Activated B cell treated with CpG ODN at 0.5 μM for 24 hours (primary cell): ENCODE measurements at places on chromosomes 4 and X.

- DNase-seq, result no peak
Measured at GRCh38 chr4:9384126-9384525, 21.2 kb downstream of the USP17L30 start.

GRCh38 chrX:49101629-49101984 is 21.9 kb upstream of the WDR45 start:
- DNase-seq, result no peak

GRCh38 chr4:183256756-183257385 is 63.2 kb downstream of the CLDN22 start:
- DNase-seq, result no peak

DNA sequence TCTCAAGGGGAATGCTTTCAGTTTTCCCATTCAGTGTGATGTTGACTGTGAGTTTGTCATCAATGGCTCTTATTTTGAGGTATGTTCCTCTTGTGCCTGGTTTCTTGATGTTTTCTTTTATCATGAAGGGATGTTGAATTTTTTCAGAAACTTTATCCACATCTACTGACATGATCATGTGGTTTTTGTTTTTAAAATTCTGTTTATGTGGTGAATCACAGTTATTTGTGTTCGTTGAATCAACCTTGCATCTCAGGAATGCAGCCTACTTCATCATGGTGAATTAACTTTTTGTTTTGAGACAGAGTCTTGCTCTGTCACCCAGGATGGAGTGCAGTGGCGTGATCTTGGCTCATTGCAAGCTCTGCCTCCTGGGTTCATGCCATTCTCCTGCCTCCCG is 263.1 kb upstream of the KLF3 start:
- no peak for DNase-seq

GRCh38 chrX:79259073-79259689 is 108.0 kb downstream of the ITM2A start:
- DNase-seq, result no peak

DNA sequence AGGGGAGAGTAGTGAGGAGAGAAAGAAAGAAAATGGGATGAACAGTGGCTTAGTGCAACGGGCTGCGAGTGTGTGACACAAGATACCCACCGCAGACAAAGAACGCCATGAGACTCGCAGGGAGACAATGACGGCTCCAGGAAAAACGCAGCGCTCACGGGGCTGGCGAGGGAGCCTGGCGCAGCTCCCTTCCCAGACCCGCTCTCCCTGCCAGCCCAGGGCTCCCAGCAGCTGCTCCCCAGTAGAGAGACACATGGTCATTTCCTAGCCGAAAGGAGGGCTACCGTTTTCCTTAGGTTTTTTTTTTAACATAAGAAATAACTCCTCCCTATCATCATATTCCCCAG is 149.5 kb downstream of the MAML3 start:
- no peak for DNase-seq

GRCh38 chrX:97619499-97619898 is 735.8 kb downstream of the RPA4 start:
- no peak for DNase-seq

DNA sequence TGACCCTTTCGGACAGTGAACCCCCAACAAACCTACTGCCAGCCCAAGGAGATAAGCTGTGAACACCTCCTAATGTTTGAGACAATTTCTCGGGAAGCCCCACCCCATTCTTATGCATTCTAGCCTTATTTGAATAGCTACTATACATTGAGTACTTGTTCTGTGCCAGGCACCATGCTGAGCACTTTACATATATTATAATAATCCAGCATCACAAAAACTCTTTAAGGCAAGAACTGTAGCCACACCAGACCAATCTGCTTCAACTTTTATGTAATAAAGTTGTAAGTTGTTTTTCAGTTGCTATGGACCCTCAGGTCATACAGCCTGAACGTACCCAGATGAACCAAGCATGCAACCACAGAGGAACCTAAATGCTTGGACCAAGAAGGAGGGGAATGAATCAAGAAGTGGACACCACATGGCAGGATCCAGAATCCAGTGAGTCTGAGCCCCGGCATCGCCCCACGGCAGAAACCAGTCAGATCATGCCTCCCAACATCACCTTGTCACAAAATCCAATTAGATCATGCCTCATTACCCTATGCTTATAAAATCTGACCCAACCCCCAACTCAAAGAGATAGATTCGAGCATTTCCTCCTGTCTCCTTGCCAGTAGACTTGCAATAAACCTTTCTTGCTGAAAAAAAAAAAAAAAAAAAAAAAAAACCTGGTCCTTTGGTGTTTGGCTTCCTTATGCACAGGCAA is 225.0 kb downstream of the QDPR start:
- no peak for DNase-seq

- DNase-seq, result no peak
Measured at GRCh38 chr4:183154701-183155391, 55.8 kb downstream of the WWC2 start.

GRCh38 chrX:98514032-98514431 is 1630.3 kb downstream of the RPA4 start:
- DNase-seq, result no peak

DNA sequence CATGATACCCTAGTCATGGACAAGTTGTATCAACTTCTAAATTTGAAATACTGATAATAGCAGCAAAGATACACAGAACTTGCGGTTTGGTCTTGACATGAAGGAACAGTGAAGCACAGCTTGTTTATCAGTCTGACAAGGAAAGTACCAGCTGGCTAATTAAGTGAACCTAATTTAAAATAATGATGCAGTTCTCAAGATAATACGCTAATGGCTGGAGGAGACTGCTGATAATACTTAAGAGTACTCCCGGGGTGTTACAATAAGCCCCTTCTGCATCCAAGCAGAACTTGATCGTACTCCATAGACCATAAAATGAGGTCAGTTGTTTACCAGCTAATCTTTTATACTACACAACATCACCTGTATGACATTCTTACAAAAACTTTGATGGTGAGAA is 697.5 kb downstream of the FSTL5 start:
- no peak for DNase-seq

DNA sequence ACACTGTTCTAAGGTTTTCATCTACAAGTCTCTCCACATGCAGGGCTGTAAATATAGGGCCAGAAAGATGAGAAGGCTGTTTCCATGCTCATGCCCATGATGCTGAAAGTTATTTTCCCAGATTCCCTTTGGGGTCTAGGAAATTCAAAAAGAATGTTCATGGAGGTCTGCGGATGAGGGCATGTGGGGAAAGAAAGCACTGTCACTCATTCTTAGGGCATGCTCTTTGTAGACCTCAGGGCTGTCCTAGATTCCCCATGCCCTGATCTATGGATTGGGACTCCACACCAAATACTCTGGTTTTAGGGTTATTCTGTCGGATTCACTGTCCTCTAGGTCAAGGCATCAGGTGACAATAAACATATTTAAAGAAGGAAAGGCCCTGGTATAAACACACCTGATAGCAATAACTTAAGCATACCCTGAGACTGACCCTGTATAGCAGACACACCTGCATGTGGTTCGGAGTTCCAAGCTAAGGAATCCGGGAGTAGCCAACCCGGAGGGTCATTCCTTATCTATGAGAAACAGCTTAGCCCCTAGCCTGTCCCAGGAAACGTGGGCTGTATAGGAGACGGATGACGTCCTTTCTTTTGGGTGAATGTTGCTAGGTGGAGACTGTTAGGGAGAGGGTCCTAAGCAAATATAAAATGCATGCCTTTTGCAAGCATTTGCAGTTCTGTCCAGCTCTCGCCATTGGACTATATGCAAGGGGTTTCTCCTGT is 37.6 kb downstream of the LNX1 start:
- DNase-seq, result no peak

GRCh38 chr4:3016961-3017360 is 53.6 kb downstream of the GRK4 start:
- DNase-seq, result no peak

- no peak for DNase-seq
Measured at GRCh38 chrX:23840674-23841073, 57.7 kb downstream of the SAT1 start.

GRCh38 chrX:32141841-32142240 is 1069.5 kb downstream of the DMD start:
- DNase-seq, result no peak

DNA sequence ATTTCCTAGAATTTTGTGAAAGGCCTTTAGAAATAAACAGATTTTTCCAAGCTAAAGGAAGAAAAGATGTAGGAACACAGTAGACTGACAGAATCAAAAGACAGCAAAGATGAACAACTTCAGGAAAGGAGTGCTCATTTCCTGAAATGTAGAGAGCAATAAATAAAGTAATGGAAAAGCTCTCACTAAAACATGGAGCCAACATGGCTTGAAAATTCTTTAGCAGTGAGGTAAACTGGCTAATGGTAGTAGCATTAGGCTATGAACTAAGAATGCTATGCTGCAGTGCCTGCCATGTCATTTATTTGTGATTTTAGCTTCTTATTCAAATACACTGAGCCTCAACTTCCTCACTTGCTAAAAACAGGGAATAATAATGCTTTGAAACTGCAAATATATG is 108.7 kb downstream of the IQCM start:
- no peak for DNase-seq

DNA sequence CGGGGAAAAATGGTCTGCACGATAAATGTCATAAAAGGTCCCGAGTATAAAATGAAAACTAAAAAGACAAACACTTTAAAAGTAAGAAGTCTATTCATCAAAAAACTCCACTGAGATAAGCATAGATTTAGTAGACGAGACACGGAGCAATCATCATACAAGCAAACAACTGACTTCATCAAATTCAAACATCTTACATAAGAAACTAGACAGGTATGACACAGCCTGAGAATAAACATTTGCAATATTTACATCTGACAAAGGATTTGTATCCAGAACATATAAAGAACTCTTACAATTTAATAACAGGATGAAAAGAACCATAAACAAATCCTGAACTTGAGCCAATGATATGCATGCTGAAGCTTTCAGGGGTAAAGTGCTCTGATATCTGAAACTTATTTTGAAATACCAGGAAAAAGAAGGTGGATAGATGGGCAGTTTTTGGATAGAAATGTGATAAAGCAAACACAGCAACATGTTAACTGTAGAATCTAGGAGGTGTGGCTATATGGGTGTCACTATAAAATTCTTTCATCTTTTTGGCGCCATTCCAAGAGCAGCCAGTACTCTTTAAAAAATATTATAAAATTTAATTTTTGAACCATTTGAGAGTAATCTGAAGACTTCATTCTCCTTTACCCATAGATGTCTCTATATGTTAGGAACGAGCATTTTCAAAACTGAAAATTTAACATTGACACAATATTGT is 12.0 kb downstream of the MPP1 start:
- no peak for DNase-seq

- DNase-seq, result no peak
Measured at GRCh38 chrX:1108501-1109445, 103.7 kb downstream of the CRLF2 start.

DNA sequence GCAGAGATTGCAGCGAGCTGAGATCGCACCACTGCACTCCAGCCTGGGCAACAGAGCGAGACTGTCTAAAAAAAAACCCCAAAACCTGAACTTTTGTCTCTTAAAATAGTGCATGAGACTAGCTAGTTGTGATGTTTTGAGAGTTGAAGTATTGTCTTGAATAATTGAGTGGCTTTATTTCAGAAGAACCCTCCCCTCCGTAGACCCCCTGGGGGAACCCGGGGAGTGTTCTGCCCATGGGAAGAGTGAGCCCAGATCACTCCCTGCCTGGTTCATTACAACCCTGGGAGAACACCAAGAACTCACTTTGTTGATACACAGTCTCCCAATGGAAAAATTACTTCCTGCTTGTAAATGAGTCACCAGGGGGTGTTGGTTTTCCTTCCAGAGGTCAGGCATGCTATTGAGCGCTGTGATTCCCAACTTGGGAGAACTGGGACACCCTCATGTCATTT is 65.3 kb upstream of the SHISA3 start:
- no peak for DNase-seq

- DNase-seq, result no peak
Measured at GRCh38 chrX:1601768-1602085, 10.3 kb downstream of the AKAP17A start.

- no peak for DNase-seq
Measured at GRCh38 chr4:76313547-76313946, 7.0 kb downstream of the STBD1 start.

DNA sequence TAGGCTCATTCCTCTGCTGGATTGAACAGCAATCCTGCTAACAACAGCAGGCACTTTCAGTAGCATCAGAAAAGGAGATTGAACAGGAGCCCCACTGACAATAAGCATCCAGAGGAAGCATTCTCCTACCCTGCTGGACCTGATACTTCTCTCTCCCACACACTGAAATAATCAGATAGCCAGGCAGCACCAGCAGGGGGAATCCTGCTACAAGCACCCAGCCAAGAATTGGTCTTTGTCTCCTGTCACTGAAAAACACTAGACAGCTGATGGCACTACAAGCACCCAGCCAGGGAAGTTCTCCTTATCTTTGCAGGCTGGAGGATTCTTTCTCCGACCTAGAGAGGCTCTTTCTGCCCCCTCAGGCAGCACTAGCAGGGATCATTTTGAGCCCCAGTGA is 444.3 kb upstream of the GRIA3 start:
- DNase-seq, result no peak

GRCh38 chrX:53122013-53122412 is 28.1 kb downstream of the KANTR start:
- DNase-seq, result no peak

GRCh38 chr4:110597582-110597981 is 25.3 kb downstream of the PITX2 start:
- no peak for DNase-seq

- DNase-seq, result no peak
Measured at GRCh38 chr4:118904935-118905334, 16.3 kb downstream of the SYNPO2 start.

- DNase-seq, result no peak
Measured at GRCh38 chrX:78011846-78012245, 42.4 kb upstream of the PGAM4 start.

DNA sequence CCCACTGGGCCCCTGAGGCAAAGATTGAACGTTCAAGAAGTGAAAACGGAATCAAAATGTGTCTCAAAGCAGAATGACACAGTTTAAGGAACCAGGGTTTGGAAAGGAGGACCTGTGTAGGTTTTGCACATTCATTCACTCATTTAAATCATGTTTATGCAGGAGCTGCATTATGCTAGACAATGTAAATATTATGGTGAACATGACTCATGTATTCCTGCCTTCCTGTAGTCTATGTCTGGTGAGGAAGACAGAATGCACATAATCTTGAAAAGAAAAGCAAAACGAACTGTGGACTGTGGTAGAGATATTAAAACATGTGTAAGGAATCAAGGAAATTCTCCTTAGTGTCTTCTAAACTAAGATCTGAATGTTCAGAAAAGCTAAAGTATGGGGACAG is 311.8 kb upstream of the SMIM31 start:
- no peak for DNase-seq

- DNase-seq, result no peak
Measured at GRCh38 chrX:6667048-6667768, 132.3 kb upstream of the VCX3A start.

GRCh38 chrX:113421432-113421831 is 580.8 kb upstream of the AMOT start:
- DNase-seq, result no peak

- DNase-seq, result no peak
Measured at GRCh38 chrX:71547339-71547738, 14.4 kb downstream of the OGT start.

GRCh38 chr4:39855909-39856512 is 121.7 kb downstream of the PDS5A start:
- no peak for DNase-seq

- DNase-seq, result no peak
Measured at GRCh38 chr4:69860052-69860451, at the start of gene SULT1E1. TSS of gene SULT1E1 (minus strand) at chr4:69860145. CDS start at chr4:69857644, 2,501 bp downstream.
